Endothelial cell (in vitro differentiated cells): ENCODE measurements at places on chromosomes 7 and 10. TPM values are rescaled to one million over a fixed set of nuclear protein-coding genes. Genes with fewer than 3 reads are reported as not detected.
A peak's percentile ranks its signal among the peaks of the same experiment; 100 is the strongest.

Gene NPFFR1
- total RNA-seq = not detected

Gene BTAF1
- total RNA-seq = 30.0 TPM

Gene FAM237B
- total RNA-seq = not detected

Gene CTAGE6
- total RNA-seq = not detected

Gene CRTAC1
- 37.3 TPM for total RNA-seq

Gene OR2A5
- not detected for total RNA-seq

Gene CTNNA3
- 2.3 TPM for total RNA-seq

Gene SH2D4B
- 0.23 TPM for total RNA-seq

Gene PAPOLB
- 0.10 TPM for total RNA-seq

Gene KCNH2
- total RNA-seq = 3.4 TPM

Gene DGKI
- total RNA-seq = 0.69 TPM

DNA sequence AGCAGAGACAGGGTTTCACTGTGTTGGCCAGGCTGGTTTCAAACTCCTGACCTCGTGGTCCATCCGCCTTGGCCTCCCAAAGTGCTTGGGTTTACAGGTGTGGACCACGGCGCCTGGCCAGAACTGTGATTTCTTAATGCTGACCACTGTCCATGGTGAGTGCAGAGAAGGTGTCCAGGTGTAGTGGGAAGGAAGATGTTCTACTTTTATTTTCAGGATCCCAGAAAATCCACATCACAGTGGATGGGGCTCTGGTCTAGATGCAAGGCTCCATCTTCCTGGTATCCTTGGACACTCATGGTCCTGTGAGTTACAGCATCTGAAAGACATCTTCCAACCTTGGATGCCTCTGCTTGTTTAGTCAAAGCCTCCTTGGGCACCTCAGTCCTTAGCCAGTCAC, 92.7 kb downstream of the CCDC3 start:
- H3K27me3 ChIP-seq = no peaks in the 10 kb centered on the region
- peaks cover 6% of the 10 kb centered on the region for H3K36me3 ChIP-seq
- no peak overlapping the region for H3K4me3 ChIP-seq

- H3K4me3 ChIP-seq = no peak overlapping the region
- no peak for DNase-seq
- H3K27me3 ChIP-seq = no peaks in the 10 kb centered on the region
- no peaks in the 10 kb centered on the region for H3K36me3 ChIP-seq
Measured at GRCh38 chr7:81745637-81746036, 24.2 kb downstream of the HGF start.

DNA sequence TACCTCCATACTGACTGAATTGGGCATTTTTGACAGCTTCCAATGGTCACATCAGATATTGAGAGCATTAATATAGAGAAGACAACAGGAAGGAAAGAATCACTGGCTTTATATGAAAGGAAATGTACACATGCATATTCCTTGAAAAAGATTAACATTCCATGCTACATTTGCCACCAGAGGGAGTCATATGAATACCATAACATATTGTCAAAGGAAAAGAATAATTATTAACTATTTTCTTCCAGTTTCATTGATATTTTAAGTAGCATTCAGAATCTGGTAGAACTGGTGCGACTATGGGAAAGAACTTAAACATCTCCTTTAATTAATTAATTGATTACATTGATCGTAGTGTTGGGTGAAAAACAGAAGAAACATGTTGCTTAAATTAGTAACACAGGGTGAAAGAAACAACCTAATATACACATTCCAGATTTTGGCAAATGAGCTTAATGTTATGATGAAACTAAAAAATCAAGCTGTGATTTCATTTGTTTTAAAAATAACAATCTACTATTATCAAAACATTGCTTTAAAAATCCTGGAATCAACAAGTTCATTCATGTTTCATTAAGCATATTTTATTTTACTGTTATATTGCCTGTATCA, 71.5 kb downstream of the GPR85 start:
- no peaks in the 10 kb centered on the region for H3K4me1 ChIP-seq
- no peak overlapping the region for H3K4me3 ChIP-seq
- H3K36me3 ChIP-seq = no peaks in the 10 kb centered on the region
- DNase-seq = no peak
- no peak overlapping the region for H3K27ac ChIP-seq

DNA sequence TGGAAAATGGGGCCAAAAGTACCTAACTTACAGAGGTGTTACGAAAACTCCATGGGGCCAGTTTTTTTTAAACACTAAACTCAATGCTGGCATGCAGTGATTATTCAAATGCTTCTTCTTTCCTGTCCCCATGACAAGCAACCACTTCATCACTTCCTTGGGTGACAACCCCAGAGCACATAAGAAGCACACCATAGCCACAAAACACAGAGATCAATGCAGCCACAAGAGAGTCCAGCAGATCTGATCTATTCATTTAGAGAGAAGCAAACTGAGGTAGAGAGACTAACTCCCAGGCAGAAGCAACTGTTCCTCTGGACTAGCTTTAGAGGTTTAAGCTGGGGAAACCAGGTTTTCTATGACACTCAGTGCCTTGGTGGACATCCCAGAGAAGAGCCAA, 180.0 kb downstream of the GRID1 start:
- H3K27me3 ChIP-seq = peaks cover 5% of the 10 kb centered on the region
- no peaks in the 10 kb centered on the region for H3K36me3 ChIP-seq
- H3K27ac ChIP-seq = no peak overlapping the region
- DNase-seq = no peak
- no peak overlapping the region for H3K4me3 ChIP-seq
- H3K4me1 ChIP-seq = no peaks in the 10 kb centered on the region

DNA sequence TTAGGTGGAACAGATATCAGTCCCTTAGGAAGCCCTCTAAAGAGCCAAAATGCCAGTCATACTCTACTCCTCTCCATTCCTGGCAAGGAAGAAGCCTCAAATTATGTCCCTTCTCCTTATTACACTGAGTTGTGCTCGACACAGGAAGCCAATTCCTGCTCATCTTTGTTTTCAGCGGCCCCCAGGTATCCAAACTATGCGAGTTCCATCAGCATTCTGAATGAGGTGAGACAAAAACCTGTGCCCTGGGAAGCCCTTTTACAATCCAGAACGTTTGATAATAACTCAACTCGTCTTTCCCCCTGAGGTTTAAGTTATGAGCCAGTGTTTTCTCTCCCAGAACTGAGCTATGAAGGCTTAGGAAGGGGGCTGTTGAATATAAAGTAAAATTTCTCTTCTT, 580.5 kb downstream of the NXPH1 start:
- no peak for DNase-seq
- no peaks in the 10 kb centered on the region for H3K4me1 ChIP-seq
- H3K27me3 ChIP-seq = no peaks in the 10 kb centered on the region
- H3K36me3 ChIP-seq = no peaks in the 10 kb centered on the region

GRCh38 chr7:78620920-78621319, 822.3 kb downstream of the PHTF2 start:
- H3K36me3 ChIP-seq = no peaks in the 10 kb centered on the region
- no peak overlapping the region for H3K4me3 ChIP-seq
- H3K27me3 ChIP-seq = no peaks in the 10 kb centered on the region
- H3K27ac ChIP-seq = no peak overlapping the region

GRCh38 chr10:22034333-22034732, 30.8 kb upstream of the DNAJC1 start:
- no peaks in the 10 kb centered on the region for H3K4me1 ChIP-seq
- DNase-seq = no peak
- peaks cover 4% of the 10 kb centered on the region for H3K36me3 ChIP-seq
- H3K27ac ChIP-seq = no peak overlapping the region

- no peak overlapping the region for H3K27ac ChIP-seq
- no peak overlapping the region for H3K4me3 ChIP-seq
- DNase-seq = no peak
- peaks cover 54% of the 10 kb centered on the region for H3K4me1 ChIP-seq
- no peaks in the 10 kb centered on the region for H3K36me3 ChIP-seq
Measured at GRCh38 chr10:7487528-7487927, 76.7 kb upstream of the SFMBT2 start.

- no peak overlapping the region for H3K27ac ChIP-seq
- H3K27me3 ChIP-seq = peaks cover 3% of the 10 kb centered on the region
- no peaks in the 10 kb centered on the region for H3K4me1 ChIP-seq
- H3K36me3 ChIP-seq = no peaks in the 10 kb centered on the region
- H3K4me3 ChIP-seq = no peak overlapping the region
Measured at GRCh38 chr10:60101821-60102220, 195.5 kb upstream of the CCDC6 start.

GRCh38 chr10:102612964-102613275, 31.4 kb upstream of the TRIM8 start:
- peaks cover 57% of the 10 kb centered on the region for H3K4me1 ChIP-seq
- peaks cover 12% of the 10 kb centered on the region for H3K27me3 ChIP-seq
- peaks cover 27% of the 10 kb centered on the region for H3K36me3 ChIP-seq
- DNase-seq = no peak
- H3K4me3 ChIP-seq = no peak overlapping the region

- H3K4me3 ChIP-seq = no peak overlapping the region
- no peak overlapping the region for H3K27ac ChIP-seq
- DNase-seq = no peak
Measured at GRCh38 chr7:12233175-12233574, 22.1 kb downstream of the TMEM106B start.

- peaks cover 7% of the 10 kb centered on the region for H3K27me3 ChIP-seq
- no peak overlapping the region for H3K4me3 ChIP-seq
- H3K4me1 ChIP-seq = peaks cover 14% of the 10 kb centered on the region
- no peak overlapping the region for H3K27ac ChIP-seq
Measured at GRCh38 chr10:71657604-71658466, 61.7 kb downstream of the C10orf105 start.

DNA sequence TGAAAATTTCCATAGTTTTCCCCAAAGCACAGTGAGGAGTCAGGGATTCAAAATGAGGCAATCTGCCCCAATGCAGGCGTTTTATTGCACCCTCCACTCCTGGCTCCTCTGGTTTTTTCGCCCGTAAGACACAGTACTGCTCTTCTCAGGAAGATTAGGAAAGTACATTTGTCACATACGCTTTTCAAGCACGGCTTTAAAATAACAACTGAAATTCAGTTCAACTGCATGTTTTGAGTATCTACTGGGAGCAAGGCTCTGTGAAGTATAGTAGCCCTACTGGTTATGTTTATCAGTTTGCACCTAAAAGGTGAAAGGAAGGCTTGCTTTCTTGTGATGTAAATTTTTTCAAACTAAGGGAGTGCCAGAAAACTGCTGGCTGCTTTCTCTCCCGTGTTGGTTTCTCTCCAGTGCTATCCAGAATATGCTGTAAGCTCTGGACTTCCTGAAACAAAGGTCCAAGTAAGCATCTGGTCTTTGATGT, 1.9 kb upstream of the SGMS1 start:
- H3K27me3 ChIP-seq = peaks cover 13% of the 10 kb centered on the region
- H3K27ac ChIP-seq = peak overlapping the region; percentile 96
- DNase-seq = no peak

GRCh38 chr7:157904866-157905570, 568.2 kb downstream of the DNAJB6 start:
- H3K36me3 ChIP-seq = peaks cover 20% of the 10 kb centered on the region
- H3K27ac ChIP-seq = no peak overlapping the region
- no peak overlapping the region for H3K4me3 ChIP-seq
- no peak for DNase-seq

GRCh38 chr7:21076574-21076973, 289.9 kb upstream of the SP8 start:
- no peak for DNase-seq
- no peaks in the 10 kb centered on the region for H3K36me3 ChIP-seq
- no peaks in the 10 kb centered on the region for H3K4me1 ChIP-seq
- H3K4me3 ChIP-seq = no peak overlapping the region
- no peak overlapping the region for H3K27ac ChIP-seq

- peaks cover 1% of the 10 kb centered on the region for H3K27me3 ChIP-seq
- H3K27ac ChIP-seq = no peak overlapping the region
- DNase-seq = no peak
Measured at GRCh38 chr7:70894799-70895198, 237.1 kb upstream of the GALNT17 start.

GRCh38 chr7:149791-150636, 42.4 kb upstream of the FAM20C start:
- peak overlapping the region; percentile 97 for H3K4me3 ChIP-seq
- peaks cover 5% of the 10 kb centered on the region for H3K27me3 ChIP-seq
- DNase-seq = peak; percentile 24
- H3K27ac ChIP-seq = no peak overlapping the region
- peaks cover 2% of the 10 kb centered on the region for H3K4me1 ChIP-seq

DNA sequence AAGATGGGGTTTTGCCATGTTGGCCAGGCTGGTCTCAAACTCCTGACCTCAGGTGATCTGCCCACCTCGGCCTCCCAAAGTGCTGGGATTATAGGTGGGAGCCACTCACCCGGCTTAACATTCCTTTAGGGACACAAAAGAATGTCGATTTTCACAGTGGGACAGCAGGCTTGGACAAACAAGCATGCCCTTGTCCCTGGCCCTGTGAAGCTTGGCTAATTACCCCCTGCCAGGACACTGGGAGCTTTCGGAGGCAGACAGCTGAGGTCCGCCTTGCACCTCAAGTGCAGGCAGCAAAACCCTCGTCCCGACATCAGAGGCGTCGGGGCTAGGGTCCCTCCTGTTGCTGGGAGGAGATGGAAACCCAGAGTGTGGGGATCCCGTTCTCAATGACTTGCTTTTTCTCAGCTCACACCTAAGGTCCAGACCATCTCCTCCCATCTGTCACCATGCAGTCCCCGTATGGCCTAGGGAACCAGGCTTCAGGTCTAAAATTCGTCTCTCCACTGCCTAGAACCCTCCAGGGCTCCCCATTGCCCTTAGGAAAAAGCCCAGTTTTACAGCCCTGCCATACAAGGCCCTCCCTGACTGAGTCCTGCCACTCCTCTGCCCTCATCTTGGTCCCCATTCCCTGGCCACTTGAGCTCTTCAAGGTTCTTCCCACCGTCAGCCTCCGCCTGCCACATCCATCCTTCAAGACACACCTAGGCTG, 6.3 kb upstream of the CLIP2 start:
- H3K4me1 ChIP-seq = peaks cover 14% of the 10 kb centered on the region
- H3K4me3 ChIP-seq = no peak overlapping the region
- DNase-seq = no peak
- no peak overlapping the region for H3K27ac ChIP-seq

GRCh38 chr10:25226775-25227682, 52.2 kb downstream of the GPR158 start:
- DNase-seq = peak; percentile 52
- H3K27me3 ChIP-seq = no peaks in the 10 kb centered on the region

DNA sequence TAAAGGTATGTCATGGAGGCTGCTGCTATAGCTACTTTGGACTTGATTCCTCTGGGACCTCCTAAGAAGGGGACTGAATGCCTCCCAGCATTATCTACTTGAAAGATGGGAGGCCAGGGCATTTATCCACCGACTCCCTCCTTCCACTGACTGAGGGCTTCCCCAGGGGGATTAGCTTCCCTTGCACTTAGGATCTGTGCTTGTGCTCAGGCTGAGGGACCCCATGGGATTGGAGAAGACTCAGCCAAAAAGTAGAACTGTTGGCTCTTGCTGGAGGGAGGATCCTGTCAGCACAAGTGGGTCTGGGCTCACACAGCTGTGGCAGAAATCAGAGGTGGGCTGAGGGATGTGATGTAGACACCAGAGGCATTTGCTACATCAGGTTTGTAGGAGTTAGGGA, 81.5 kb upstream of the SYPL1 start:
- DNase-seq = no peak
- H3K4me1 ChIP-seq = peaks cover 48% of the 10 kb centered on the region
- peak overlapping the region; percentile 32 for H3K27ac ChIP-seq
- H3K36me3 ChIP-seq = peaks cover 8% of the 10 kb centered on the region
- H3K4me3 ChIP-seq = no peak overlapping the region

- H3K27ac ChIP-seq = no peak overlapping the region
- H3K27me3 ChIP-seq = no peaks in the 10 kb centered on the region
- H3K36me3 ChIP-seq = no peaks in the 10 kb centered on the region
- DNase-seq = no peak
Measured at GRCh38 chr10:34477249-34477648, 337.8 kb downstream of the PARD3 start.
